Activated CD8-positive, alpha-beta T cell treated with anti-CD3 and anti-CD28 coated beads for 36 hours (primary cell): ENCODE measurements at places on chromosomes 6 and 20. TPM values are rescaled to one million over a fixed set of nuclear protein-coding genes. Genes with fewer than 3 reads are reported as not detected.

GRCh38 chr20:49230561-49231133, 11.4 kb downstream of the DDX27 start:
- peaks cover 10% of the 10 kb centered on the region for H3K4me1 ChIP-seq
- peak overlapping the region; percentile 59 for H3K27ac ChIP-seq
- H3K36me3 ChIP-seq, result peaks cover 55% of the 10 kb centered on the region
- no peaks in the 10 kb centered on the region for H3K27me3 ChIP-seq

DNA sequence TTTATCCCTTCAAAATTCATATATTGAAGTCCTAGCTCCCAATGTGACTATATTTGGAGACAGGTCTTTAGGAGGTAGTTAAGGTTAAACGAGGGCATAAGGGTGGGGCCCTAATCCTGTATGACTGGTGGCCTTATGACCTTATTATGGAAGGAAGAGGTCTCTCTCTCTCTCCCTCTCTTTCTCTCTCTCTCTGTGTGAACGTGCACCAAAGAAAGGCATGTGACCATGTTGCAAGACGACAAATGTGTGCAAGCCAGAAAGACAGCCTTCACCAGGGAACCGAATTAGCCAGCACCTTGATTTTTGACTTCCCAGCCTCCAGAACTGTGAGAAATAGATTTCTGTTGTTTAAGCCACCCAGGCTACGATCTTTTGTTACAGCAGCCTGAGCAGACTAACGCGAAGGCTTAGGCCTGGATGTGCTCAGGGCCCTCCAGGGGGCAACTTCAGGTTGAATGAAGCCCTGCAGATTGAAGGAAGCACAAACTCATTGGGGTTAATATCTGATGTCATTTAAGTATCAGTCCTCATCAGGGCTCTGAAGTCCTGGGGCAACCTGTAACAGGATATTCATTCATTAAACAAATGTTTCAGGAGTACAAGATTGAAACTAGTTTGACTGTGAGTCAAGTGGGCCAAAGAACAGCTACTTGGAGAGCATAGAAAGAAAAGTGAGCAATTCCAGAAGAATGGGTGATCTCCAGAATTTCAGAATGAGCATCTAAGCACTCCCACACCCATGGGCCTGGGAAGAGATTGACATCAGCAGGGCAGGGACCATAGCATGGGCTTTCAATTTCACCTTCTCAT, 157.4 kb upstream of the TNFAIP3 start:
- H3K27ac ChIP-seq, result peak overlapping the region; percentile 74
- H3K4me1 ChIP-seq, result peaks cover 68% of the 10 kb centered on the region
- peaks cover 11% of the 10 kb centered on the region for H3K36me3 ChIP-seq

MOG gene
- total RNA-seq, result not detected

GRCh38 chr6:127221201-127221600, 45.5 kb upstream of the RNF146 start:
- no peak for DNase-seq
- peaks cover 16% of the 10 kb centered on the region for H3K27me3 ChIP-seq
- no peaks in the 10 kb centered on the region for H3K36me3 ChIP-seq
- H3K27ac ChIP-seq, result no peak overlapping the region
- no peak overlapping the region for H3K4me3 ChIP-seq

RTN4IP1 gene
- 9.6 TPM for total RNA-seq

DNA sequence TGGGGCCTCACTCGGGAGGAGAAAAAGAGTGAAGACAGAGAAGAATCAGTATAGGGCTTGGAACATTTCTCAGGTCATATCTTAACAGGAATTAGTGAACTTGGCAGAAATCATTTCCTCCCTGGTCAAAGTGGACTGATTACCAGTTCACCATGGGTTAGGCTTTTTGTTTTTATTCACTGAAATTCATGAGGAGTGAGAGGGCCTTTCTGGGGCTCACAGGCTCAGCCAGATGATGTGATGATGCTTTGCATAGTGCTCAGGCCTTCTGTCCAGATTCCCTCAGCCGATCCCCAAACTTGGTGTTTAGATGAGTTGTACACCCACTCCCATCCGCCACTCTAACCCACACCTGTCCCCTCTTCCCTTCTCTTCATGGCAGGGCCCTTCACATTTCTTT, 32.5 kb downstream of the SRSF3 start:
- no peak for DNase-seq
- H3K36me3 ChIP-seq, result no peaks in the 10 kb centered on the region
- H3K4me1 ChIP-seq, result peaks cover 13% of the 10 kb centered on the region
- no peak overlapping the region for H3K27ac ChIP-seq
- no peaks in the 10 kb centered on the region for H3K27me3 ChIP-seq

DNA sequence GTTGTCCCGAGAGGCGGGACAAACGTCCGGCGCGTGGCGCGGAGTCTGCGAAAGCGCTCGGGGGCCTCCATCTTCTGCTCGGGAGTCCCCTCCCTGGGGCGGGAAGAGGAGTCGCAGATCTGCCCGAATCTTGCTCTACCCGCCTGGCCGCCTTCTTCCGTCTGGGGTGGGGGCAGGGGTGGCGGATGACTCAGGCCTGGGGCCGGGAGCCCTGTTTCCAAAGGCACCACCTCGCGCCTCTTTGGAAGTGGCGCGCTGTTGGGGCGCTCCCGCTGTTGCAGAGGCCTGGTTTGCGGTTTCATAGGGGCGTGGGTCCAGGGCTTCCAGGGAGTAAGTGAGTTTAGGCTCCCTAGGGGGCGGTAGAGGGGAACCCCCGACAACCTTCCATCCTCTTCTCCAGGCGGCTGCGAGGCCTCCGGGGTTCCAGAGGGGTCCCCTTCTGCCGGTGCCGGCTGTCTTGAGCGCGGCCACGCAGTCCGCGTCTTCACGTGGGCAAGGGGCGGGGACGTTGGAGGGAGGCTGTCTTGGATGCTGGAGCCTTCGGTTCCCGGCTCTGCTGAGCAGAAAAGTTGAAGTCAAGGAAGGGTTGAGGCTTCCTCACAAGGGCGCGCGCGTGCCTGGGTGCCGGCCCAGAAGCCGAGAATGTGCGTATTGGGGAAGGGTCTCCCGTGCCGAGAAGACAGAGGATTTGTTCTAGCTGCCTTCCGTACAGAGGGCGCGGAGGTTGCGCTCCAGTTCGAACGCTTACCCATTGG, 2.6 kb upstream of the TFAP2C start:
- no peaks in the 10 kb centered on the region for H3K36me3 ChIP-seq
- no peak overlapping the region for H3K27ac ChIP-seq
- H3K4me1 ChIP-seq, result peaks cover 12% of the 10 kb centered on the region
- peaks cover 57% of the 10 kb centered on the region for H3K27me3 ChIP-seq
- DNase-seq, result peak; percentile 31

DNA sequence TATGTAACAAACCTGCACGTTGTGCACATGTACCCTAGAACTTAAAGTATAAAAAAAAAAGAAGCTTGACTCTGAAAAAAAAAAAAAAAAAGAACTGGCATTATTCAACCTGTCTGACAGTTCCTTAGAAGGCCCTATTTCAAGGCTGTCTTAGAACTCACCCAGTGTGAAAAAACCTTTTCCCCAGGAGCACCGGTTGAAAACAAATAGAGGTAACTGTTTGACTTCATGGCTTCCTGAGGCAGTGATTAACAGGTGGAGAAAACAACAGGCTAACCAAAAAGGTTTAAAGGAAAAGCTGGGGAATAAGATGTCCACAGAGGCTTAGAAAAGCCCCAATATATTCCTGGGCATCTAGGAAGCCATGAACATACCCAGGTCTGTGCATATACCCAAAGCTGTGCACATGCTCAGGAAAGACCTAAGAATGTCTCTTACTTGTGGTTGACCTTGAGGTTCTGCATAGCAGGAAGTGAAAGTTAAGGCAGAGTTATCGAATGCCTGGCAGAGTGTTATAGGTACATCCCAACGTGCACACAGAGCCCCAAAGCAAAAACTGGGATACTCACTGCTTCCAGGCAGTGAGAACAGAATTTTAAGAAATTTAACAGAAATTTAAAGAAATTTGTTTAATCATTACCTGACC, 7.0 kb downstream of the UQCC1 start:
- peaks cover 30% of the 10 kb centered on the region for H3K4me1 ChIP-seq
- DNase-seq, result peak; percentile 7
- peak overlapping the region; percentile 84 for H3K27ac ChIP-seq
- no peaks in the 10 kb centered on the region for H3K27me3 ChIP-seq

FABP7 gene
- total RNA-seq, result not detected

GRCh38 chr6:78599526-78599925, 267.8 kb upstream of the IRAK1BP1 start:
- H3K36me3 ChIP-seq, result no peaks in the 10 kb centered on the region
- DNase-seq, result no peak
- H3K27me3 ChIP-seq, result no peaks in the 10 kb centered on the region
- no peak overlapping the region for H3K4me3 ChIP-seq
- H3K4me1 ChIP-seq, result no peaks in the 10 kb centered on the region

NR2E1 gene
- total RNA-seq, result not detected

DNA sequence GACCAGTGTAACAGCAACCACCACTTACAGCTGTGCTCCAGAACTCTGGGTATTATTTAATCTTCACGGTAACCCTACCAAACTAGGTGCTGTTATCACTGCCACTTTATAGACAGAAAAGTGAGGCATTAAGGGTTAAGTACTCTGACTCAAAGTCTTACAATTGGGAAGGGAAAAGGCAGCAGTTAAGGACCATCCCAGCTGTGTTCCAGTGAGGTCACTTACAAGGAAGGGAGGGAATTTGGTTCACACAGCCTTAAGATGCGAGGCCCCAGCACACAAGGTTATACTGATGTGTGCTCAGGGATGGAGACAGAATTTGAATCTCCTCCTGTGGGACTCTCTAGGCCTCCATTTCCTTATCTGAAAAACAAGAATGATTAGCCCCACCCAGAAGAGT, 46.7 kb downstream of the TRERF1 start:
- no peak overlapping the region for H3K4me3 ChIP-seq
- H3K27me3 ChIP-seq, result no peaks in the 10 kb centered on the region
- H3K4me1 ChIP-seq, result peaks cover 73% of the 10 kb centered on the region
- DNase-seq, result no peak

DNA sequence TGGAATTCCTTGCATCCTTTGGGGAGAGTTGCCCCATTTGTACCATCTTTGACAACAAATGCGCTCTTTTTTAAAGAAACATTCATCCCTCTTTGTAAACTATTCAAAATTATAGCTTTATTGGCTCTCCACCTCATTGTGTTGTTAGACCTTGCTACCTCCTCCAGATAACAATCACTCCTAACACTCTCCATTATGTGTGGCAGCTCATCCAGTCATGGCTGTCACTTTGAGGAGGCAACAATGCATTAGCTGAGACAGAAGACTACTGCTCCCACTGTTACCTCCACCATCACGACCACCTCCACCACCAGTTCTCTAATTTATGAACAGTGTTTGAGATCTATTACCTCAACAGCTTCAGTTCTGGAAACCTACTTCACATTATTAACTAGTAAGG, 339.1 kb downstream of the FRK start:
- H3K4me1 ChIP-seq, result no peaks in the 10 kb centered on the region
- no peak overlapping the region for H3K4me3 ChIP-seq
- no peaks in the 10 kb centered on the region for H3K36me3 ChIP-seq
- no peak overlapping the region for H3K27ac ChIP-seq

- DNase-seq, result no peak
- no peaks in the 10 kb centered on the region for H3K36me3 ChIP-seq
- no peaks in the 10 kb centered on the region for H3K27me3 ChIP-seq
- no peaks in the 10 kb centered on the region for H3K4me1 ChIP-seq
- H3K27ac ChIP-seq, result no peak overlapping the region
Measured at GRCh38 chr6:162294029-162294428, 433.5 kb downstream of the PRKN start.

- peaks cover 72% of the 10 kb centered on the region for H3K4me1 ChIP-seq
- peak overlapping the region; percentile 5 for H3K4me3 ChIP-seq
- peak overlapping the region; percentile 18 for H3K27ac ChIP-seq
Measured at GRCh38 chr6:37822851-37823682, 3.5 kb downstream of the ZFAND3 start.

DCDC2 gene
- not detected for total RNA-seq

DNA sequence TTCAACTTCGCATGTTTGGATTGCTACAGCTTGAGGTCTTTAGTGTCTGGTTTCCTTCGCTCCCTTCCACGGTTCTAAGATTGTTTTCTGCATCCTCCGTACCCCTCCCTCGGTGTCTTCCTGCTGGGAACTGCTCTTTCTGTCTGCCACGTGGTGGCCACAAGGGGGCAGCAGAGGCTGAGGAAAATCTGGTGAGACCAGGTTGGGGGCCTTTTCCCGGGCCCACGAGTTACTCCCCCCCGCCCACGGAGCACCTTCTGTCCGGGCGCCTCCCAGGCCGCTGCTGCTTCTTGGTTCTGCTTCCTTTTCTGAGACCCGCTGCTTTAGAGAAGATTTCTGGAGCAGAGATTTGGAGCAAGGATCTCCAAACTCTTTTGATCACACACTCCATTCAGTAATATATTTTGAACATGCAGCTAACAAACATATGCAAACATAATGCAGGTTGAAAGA, 21.1 kb upstream of the NOTCH4 start:
- H3K4me1 ChIP-seq, result peaks cover 26% of the 10 kb centered on the region
- no peaks in the 10 kb centered on the region for H3K36me3 ChIP-seq
- H3K27me3 ChIP-seq, result no peaks in the 10 kb centered on the region
- DNase-seq, result peak; percentile 77

DNA sequence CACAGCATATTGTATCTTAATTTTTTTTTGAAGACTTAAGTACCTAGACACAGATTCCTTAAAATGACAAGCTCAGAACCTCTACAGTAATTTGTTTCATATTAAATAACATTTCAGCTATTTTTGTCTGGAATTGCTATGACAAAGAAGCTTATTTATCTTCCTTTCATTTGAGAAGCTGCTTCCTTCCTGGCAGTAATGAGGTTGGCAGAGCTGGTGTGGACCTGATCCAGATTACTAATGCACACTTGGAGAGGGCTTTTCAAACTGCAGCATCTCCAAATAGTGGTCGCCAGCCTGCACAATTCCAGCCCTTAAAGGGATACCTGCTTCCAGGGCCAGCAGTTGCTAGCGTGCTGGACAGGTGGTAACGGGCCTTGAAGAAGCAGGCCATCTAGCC, 12.1 kb downstream of the PTCHD4 start:
- H3K4me1 ChIP-seq, result no peaks in the 10 kb centered on the region
- no peak for DNase-seq
- no peak overlapping the region for H3K27ac ChIP-seq
- peaks cover 2% of the 10 kb centered on the region for H3K27me3 ChIP-seq
- H3K36me3 ChIP-seq, result no peaks in the 10 kb centered on the region

MYLK4 gene
- 0.09 TPM for total RNA-seq

GRCh38 chr20:20014659-20015058, 2.5 kb upstream of the NAA20 start:
- H3K4me3 ChIP-seq, result no peak overlapping the region
- DNase-seq, result peak; percentile 63
- peaks cover 16% of the 10 kb centered on the region for H3K36me3 ChIP-seq

GRCh38 chr20:41512624-41513023, 105.6 kb downstream of the CHD6 start:
- H3K27ac ChIP-seq, result no peak overlapping the region
- no peak overlapping the region for H3K4me3 ChIP-seq
- H3K27me3 ChIP-seq, result no peaks in the 10 kb centered on the region
- peaks cover 7% of the 10 kb centered on the region for H3K4me1 ChIP-seq
- peaks cover 27% of the 10 kb centered on the region for H3K36me3 ChIP-seq
- no peak for DNase-seq

DNMT3B gene
- total RNA-seq, result 2.9 TPM

FITM2 gene
- total RNA-seq, result 2.1 TPM

SCGN gene
- not detected for total RNA-seq

DNA sequence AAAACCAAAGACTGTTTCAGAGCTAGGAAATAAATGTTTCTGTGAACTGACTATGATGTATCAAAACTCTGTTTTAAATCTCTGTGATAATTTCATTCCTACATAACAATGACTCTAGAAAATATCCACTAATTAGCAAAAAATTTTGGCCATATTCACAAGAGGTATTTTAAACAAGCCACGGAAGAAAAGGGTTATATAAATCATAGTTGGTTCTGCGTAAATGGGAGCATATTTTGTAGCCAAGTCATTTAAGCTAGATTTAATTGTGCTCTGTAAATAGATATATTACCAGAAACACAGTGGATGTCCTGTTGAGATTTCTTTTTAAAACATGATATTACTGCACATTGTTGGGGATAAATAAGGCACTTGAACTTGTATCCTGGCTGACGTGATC, 416.5 kb upstream of the PLCB4 start:
- H3K4me3 ChIP-seq, result no peak overlapping the region
- DNase-seq, result no peak
- no peak overlapping the region for H3K27ac ChIP-seq
- no peaks in the 10 kb centered on the region for H3K27me3 ChIP-seq
- peaks cover 4% of the 10 kb centered on the region for H3K4me1 ChIP-seq
